Heart left ventricle (tissue), 16 donors: ENCODE measurements at places on chromosomes 4 and X. TPM values are rescaled to one million over a fixed set of nuclear protein-coding genes. Genes with fewer than 3 reads are reported as not detected.
A peak's percentile ranks its signal among the peaks of the same experiment; 100 is the strongest.

- no peak for DNase-seq
Observed at GRCh38 chr4:180086480-180087190, 2156.6 kb upstream of the TENM3 start.

DNA sequence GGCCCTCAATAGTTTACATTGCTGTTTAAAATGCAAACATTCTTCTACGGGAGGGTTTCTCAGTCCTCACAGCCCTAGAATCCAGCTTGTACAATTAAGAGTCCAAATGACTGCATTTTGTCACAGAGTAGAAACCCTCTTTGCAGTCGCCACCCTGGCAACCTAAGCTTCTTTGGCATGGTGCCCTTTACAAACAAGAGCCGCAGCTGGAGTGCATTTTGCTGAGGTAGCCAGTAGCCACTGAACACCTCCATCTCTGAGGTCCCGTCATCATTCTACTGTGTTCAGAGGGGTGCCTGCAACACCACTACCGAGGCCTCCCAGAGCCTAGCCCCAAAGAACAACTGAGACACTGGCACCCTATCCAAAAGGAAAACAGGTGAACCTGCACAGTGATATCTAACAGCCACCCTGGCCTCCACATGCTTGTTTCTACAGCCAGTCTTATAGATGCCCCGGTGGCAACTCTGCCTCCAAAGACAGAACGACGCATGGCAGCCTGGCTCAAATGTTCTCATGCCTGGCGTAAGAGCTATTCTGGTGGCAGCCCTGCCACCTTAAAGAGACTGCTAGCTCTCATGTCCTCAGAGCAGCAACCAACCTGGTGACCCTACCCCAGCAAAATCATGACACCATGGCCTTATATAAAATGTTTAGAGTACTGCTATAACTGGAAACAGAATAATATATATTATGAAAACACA lies 801.9 kb downstream of the TECRL start:
- no peak for DNase-seq

- DNase-seq, result no peak
Observed at GRCh38 chr4:39235021-39235420, 52.7 kb downstream of the WDR19 start.

Gene ACE2
- 18.9 TPM for total RNA-seq

DNA sequence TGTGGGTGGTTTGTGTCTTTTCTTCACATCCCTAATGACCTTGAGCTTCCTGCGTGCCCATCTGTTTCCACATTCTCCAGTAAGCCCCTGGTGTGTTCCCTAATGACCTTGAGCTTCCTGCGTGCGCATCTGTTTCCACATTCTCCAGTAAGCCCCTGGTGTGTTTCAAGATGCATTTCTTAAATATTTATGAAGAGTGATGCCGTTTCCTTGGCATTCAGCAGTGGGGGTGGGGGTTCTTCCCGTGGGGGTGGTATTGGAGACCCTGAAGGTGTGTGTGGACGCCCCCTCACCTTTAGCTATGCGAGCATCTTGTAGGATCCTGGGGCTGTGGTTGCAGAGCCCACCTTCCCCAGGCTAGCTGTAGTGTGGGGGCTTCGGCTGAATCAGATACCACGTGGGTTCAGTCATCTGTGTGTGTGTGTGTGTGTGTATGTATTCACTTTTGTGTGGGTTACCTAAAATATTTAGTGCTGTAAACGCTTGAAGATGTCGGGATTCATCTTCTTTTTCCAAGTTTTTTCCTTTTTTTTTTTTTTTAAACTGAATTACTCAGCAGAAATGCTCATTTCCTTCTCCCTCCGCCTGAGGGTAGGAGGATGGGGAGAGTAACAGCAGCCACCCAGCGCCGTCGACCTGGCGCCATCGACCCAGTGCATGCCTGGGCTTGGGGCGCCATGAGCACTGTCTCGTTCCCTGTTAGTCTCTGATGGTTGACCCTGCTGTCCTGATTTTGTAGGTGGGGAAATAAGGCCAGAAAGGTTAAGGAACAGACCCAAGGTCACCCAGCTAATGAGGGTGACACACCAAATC lies 9.9 kb downstream of the NSG1 start:
- no peak for DNase-seq

Gene ADGRG4
- not detected for total RNA-seq

Gene CACNA1F
- 0.37 TPM for total RNA-seq

DNA sequence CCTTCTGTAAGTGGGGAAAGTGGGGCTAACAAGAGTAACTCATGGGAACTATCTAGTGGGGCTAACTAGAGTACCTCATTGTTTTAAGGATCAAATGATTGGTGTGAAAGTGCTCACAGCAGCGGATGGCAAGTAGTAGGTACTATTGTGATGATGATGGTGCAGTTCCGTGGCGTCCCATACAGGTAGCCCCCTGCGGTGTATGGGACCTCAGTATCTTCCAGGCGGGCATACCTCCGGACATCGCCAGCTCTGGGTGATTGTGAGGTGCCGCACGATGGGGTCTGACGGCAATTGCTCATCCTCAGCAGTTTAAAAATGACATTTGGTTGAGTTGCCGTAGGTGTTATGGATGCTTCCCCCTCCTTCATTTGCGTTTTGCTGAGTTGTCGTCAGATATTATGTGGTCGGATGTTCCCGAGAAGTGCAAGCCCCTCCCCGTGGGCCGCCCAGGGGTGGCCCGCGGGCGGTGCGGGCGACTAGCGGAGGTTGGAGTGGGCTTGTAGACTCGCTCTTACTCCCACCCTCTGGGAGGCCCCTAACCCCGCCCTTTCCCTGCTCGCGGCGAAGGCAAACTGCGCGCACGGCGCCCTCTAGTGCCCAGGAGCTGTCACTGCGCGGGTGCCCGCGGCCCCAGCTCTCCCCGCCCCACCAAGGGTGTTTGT lies 18.3 kb upstream of the GPR101 start:
- DNase-seq, result peak; percentile 78

DNA sequence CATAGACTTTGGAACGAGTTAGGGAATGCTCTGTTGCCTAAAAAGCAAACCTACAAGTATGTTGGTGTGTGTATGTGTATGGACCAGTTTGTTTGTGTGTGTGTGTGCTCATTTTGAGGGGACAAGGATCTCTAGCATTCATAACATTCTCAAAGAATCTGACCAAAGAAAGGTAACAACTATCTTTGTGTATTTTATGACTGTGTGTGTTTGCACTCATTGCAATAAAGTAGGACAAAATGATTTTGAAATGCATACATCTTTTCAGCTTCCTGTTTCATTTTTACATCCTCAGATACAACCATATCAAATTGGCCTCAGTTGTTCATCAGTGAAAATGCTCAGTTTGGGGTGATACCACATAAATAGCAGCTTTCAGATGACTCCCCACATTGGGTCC lies 8.3 kb upstream of the XK start:
- DNase-seq, result no peak

DNA sequence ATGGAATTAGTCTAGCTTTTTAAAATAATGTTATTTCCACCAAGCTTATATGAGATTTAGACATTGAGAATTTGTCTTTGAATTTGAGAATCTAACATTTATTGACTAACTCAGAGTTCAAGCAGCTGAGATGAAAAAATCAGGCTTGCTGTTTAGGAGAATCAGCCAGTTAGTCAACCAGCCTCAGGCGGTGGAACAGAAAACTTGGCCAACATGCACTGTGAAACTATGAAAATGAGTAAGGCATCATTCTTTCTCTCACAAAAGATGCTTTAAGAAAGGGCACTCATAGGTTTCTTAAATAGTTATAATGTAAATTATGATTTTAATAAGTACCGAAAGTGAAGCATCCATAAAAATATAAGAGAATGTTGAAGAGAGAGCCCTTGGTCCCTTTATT lies 84.2 kb downstream of the NFKB1 start:
- no peak for DNase-seq

Gene PAGE3
- not detected for total RNA-seq

- no peak for DNase-seq
Observed at GRCh38 chrX:148365233-148365632, 135.2 kb upstream of the AFF2 start.

DNA sequence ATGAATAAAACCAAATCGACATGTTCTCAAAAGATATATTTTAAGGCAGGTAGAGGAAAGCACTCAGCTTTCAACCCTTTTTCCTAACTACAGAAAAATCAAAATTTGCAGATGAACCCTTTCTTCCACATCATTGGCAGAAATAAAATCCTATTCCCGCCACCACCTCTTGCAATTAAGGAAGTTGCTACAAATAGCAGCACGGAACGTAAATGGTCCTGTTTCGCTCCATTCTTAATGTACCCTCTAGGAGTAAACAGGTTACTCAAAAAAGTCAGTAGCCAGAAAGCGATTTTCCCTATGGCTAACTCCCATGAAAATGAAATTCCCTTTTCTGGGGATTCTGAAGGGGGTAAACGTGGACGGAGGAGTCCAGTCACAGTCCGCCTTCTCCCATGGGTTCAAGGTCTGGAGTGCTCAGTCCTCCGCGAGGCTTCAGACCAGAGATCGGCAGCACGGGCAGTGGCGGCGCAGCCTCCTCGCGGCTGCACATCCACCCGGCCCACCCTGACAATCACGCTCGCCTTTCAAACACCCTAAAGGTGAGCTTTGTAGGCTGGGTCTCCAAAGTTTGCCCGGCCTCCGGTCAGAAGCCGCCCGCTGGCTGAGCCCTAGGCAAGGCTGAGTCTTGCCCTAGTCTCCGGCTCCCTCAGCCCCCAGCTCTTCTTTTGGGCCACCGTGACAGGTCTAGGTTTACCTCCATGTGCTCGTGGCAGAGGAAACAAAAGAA lies 1.8 kb downstream of the ATP11C start:
- DNase-seq, result no peak

DNA sequence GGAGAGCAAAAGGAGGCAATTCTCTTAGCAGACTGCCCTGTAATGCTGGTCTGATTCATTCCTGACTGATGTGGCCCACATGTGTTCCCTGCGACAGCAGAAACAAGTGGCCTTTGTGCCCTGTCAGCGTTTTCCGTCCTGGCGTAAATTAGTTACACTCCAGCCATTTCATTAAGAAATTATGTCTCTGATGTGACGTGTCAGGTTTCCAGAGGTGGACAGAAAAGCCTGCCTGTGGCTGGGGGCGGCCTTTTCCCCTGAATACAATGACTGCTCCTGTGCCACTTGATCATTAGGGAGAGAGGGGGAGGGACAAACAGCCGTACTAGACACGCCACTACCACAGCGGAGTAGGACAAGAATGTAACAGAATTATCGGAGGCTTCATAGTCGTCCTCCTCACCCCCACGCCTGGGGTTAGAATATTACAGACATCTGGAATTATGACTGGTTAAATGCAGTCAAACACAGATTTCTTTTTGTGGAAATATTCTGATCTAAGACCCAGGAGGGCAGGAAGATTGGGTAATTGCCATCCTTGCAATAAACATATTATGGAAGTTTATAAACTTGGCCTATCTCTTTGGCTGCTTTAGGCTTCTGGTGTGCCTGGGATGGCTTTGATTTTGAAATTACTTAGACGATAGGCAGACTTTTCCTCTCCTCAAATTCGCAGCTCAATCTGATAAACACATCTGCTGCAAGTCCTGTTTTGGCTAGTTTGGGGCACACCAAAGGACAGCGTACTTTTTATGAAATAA lies 146.2 kb upstream of the BCOR start:
- no peak for DNase-seq

GRCh38 chrX:153864101-153864500 lies 21.9 kb downstream of the L1CAM start:
- DNase-seq, result no peak

DNA sequence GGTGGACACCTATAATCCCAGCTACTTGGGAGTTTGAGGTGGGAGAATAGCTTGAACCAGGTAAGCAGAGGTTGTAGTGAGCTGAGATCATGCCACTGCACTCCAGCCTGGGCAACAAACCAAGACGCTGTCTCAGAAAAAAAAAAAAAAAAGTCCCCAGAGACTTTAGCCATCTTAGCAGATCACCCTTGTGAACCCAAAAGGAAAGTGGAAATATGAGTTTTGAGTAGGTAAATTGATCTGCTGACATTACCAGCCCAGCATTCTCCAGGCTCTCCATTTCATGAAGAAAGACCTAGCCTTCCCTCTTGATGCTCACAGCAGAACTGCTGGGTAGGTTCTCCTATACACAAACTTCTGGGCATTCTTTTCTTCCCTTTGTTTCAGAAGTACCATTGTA lies 24.5 kb upstream of the HNRNPD start:
- no peak for DNase-seq

GRCh38 chr4:42644897-42645296 lies 12.0 kb downstream of the ATP8A1 start:
- no peak for DNase-seq

GRCh38 chrX:87338510-87338909 lies 179.1 kb upstream of the KLHL4 start:
- no peak for DNase-seq

GRCh38 chrX:135985157-135985972 lies at the start of gene SLC9A6:
Gene SLC9A6 (plus strand): TSS chrX:135985435. CDS start chrX:135985659, 224 bp downstream.
- DNase-seq, result peak; percentile 80

DNA sequence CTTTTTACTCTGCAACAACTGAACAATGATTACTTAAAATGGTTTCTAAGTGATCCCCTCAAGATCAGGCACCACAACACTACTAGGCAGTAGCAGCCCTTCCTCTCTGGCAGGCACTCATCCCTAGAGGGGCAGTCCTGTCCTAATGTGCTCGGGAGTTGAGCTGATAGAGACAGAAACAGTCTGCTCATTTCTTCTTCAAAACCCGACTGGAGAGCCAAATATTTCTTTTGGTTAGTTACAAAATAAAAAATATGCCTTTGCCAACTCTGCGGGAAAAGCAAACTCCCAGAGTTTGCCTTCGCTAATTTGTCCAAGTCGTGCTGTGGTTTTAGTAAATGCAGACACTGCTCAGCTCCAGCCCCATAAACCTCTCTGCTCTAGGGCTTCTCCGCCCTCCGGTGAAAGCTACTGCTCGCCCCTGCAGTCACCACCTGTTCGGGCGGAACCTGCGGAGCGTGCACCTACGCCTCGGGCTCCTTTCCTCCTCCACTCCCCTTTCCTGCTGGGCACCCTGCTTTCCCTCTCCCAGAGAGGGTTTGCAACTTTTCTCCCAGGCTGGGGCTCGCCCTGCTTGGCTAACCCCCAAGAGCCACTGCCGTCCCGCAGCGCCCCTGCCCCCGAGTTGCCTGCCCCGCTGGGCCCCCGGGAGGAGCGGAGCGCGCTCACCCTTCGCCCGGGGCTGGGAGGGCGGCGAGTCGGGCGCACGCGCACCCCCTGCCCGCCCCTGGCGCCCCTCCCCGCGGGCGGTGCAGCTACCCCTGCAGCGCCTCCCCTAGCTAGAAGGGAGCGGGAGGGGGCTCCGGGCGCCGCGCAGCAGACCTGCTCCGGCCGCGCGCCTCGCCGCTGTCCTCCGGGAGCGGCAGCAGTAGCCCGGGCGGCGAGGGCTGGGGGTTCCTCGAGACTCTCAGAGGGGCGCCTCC lies at the start of gene NPNT:
Gene NPNT, plus strand, starts transcription at position 812 of the 923 bp plus-strand sequence. CDS start 182 bp downstream, outside the sequence.
- DNase-seq, result peak; percentile 24

Gene AP1AR
- 6.8 TPM for total RNA-seq

GRCh38 chrX:21806691-21807090 lies 32.7 kb upstream of the MBTPS2 start:
- no peak for DNase-seq

Gene PDGFC
- 10.0 TPM for total RNA-seq

Gene GABRE
- total RNA-seq, result 32.3 TPM

Gene ARHGEF38
- total RNA-seq, result not detected

Gene TMEM144
- total RNA-seq, result 6.8 TPM

GRCh38 chrX:40147126-40147952 lies 49.6 kb upstream of the BCOR start:
- DNase-seq, result no peak

Gene GABRA4
- total RNA-seq, result 30.5 TPM
